Epithelial cell of alveolus of lung (primary cell): ENCODE measurements at places on chromosomes 5 and 9. TPM values are rescaled to one million over a fixed set of nuclear protein-coding genes. Genes with fewer than 3 reads are reported as not detected.

Gene MYOZ3
- total RNA-seq, result 0.26 and 0.40 TPM in 2 replicates

Gene LARP1
- 69.2 and 69.3 TPM in 2 replicates for total RNA-seq

Gene GABRB2
- total RNA-seq, result 0.65 TPM in 1 of 2 replicates, not detected in the other

Gene AP3B1
- total RNA-seq, result 27.5 and 48.9 TPM in 2 replicates

Gene PHF24
- total RNA-seq, result 0.40 TPM in 1 of 2 replicates, not detected in the other

Gene LPAR1
- 49.5 and 116 TPM in 2 replicates for total RNA-seq

Gene ATP10B
- not detected in 2 replicates for total RNA-seq

Gene SPINK5
- not detected in 2 replicates for total RNA-seq

Gene PTTG1
- total RNA-seq, result 54.9 and 267 TPM in 2 replicates

Gene CATSPER3
- not detected in 2 replicates for total RNA-seq

Gene RAB3C
- total RNA-seq, result not detected in 2 replicates

Gene LRRC70
- 0.24 and 0.26 TPM in 2 replicates for total RNA-seq

Gene RNF183
- not detected in 2 replicates for total RNA-seq

Gene GDA
- 1.0 and 2.2 TPM in 2 replicates for total RNA-seq

Gene MED27
- 29.7 and 33.4 TPM in 2 replicates for total RNA-seq

Gene PCDHA4
- total RNA-seq, result 0.48 TPM in 1 of 2 replicates, not detected in the other

Gene MEIKIN
- not detected in 2 replicates for total RNA-seq

Gene PPP1R26
- total RNA-seq, result 4.3 and 5.8 TPM in 2 replicates

Gene ZBED3
- 0.65 and 1.7 TPM in 2 replicates for total RNA-seq

Gene PLCXD3
- total RNA-seq, result under 0.01 and 0.64 TPM in 2 replicates

Gene DEPDC1B
- total RNA-seq, result 7.1 and 10.0 TPM in 2 replicates

Gene F2RL1
- 13.0 and 125 TPM in 2 replicates for total RNA-seq

Gene PCDH12
- 0.64 and 1.3 TPM in 2 replicates for total RNA-seq

Gene CHMP5
- total RNA-seq, result 58.4 and 61.3 TPM in 2 replicates

Gene RASGRF2
- total RNA-seq, result 7.5 and 14.2 TPM in 2 replicates

Gene CSNK1A1
- total RNA-seq, result 218 and 219 TPM in 2 replicates

Gene NR5A1
- not detected in 2 replicates for total RNA-seq

Gene TNC
- total RNA-seq, result 46.0 and 268 TPM in 2 replicates

Gene ABCA2
- 14.9 and 15.8 TPM in 2 replicates for total RNA-seq

Gene SMIM33
- total RNA-seq, result not detected in 2 replicates

Gene FST
- total RNA-seq, result 57.1 and 65.2 TPM in 2 replicates

Gene SARDH
- total RNA-seq, result 6.7 and 9.4 TPM in 2 replicates

Gene ARL10
- total RNA-seq, result 5.7 and 20.5 TPM in 2 replicates

Gene CDX1
- total RNA-seq, result 0.78 TPM in 1 of 2 replicates, not detected in the other

Gene SLCO4C1
- total RNA-seq, result 0.16 and 0.52 TPM in 2 replicates
